ENCODE measurements at places on chromosomes 7 and 10.

GRCh38 chr10:74640134-74640921 is 186.1 kb upstream of the KAT6B start:
- no peak for DNase-seq

DNA sequence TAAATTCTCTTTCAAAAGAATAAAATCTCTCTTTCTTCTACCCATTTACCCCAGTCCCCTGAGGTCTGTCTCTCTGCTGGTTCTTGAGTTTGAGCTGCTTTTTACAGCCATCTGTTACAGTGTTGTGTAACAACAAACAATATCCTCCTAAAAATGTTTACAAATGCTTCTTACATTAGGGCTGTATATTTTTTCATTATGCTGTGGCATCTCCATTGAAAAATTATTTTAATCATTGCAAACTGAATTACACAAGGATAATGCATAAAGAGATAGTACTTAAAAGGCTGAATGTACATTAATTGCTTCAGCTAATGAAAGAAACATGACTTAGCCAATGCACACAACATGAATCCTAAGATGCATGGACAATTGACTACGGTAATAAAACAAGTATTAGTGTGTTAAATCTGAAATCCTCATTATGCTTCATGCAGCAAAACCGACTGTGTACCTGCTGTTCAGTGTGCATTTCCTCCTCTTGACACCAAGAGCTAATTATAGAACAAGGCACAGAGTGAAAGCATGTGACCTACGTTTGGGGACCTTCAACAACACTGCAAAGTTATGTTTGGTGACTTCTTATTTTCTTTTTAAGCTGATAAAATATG is 181.7 kb upstream of the RHOBTB1 start:
- DNase-seq: no peak

GRCh38 chr10:43598446-43598845 is 7.8 kb upstream of the ZNF485 start:
- DNase-seq: no peak

- no peak for DNase-seq
Observed at GRCh38 chr7:106094780-106095179, 17.3 kb downstream of the SYPL1 start.

DNA sequence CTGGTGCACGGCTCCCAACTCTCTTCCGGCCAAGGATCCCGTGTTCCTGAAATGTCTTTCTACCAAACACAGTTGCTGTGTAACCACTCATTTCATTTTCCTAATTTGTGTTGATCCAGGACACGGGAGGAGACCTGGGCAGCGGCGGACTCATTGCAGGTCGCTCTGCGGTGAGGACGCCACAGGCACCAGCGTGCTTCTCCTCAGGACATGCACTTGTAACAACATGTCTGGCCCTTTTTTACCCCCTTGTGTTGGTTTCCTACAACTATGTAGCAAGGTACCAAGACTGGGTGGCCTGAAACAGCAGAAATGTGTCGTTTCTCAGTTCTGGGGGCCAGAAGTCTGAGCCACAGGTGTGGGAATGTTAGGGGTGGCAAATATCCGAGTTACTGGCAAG is 18.2 kb downstream of the CALML5 start:
- DNase-seq: no peak

Measured in NCI-H226 (cell line).